Fibroblast of skin of right biceps (primary cell): ENCODE measurements at places on chromosomes 6 and 20.
A peak's percentile ranks its signal among the peaks of the same experiment; 100 is the strongest.

GRCh38 chr6:24019830-24020229, 106.2 kb upstream of the NRSN1 start:
- DNase-seq, result no peak

DNA sequence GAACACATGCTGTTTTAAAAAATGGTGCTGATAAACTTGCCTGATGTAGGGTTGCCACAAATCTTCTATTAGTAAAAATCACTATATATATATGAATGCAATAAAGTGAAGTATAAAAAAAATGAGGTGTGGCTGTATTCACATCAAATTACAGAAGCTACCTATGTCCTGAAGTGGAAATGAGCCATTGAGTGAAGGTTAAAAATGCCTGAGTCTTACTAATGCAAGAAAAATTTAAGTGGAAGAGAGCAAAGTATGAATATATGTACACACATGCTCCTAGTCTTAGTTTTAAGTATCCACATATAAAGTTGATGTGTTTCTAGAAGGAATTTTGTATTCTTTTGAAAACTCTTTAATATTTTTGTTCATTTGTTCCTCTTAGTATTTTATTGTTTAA, 808.3 kb upstream of the MAN1A1 start:
- no peak for DNase-seq

DNA sequence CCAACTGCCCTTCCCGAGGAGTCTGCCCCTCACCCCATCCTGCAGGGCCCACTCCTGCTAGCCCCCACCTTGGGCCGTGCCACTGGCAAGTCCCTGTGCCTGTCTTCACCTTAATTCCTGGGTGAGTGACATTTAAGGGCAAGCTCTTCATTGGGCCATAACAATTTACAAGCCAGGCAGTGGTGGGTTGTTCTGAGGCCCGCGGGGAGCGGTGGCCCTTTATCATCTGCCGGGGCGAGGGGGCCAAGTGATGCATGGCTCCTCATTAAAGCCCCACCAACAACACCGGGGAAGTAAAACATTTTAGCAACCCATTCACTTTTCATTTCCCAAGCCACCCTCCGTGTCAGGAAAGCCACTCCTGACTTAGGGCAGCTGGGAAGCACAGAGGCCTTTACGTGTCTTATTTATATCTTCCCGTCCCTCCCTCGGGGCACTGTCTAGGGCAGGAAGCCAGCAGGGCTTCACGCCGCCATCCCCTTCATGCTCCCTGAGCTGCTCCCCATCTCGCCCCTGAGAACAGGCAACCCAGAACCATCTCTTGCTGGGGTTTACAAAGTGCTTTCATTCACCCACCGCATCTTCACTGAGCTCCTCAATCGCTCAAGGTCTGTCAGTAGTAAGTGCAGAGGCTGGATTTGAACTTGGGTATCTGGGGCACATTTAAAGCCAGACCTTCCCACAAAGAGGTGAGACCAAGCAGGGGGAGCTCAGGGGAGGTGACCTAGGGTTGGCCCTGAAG, 55.5 kb upstream of the CCDC167 start:
- DNase-seq, result no peak

- no peak for DNase-seq
Measured at GRCh38 chr6:8628736-8629135, 193.4 kb upstream of the SLC35B3 start.

DNA sequence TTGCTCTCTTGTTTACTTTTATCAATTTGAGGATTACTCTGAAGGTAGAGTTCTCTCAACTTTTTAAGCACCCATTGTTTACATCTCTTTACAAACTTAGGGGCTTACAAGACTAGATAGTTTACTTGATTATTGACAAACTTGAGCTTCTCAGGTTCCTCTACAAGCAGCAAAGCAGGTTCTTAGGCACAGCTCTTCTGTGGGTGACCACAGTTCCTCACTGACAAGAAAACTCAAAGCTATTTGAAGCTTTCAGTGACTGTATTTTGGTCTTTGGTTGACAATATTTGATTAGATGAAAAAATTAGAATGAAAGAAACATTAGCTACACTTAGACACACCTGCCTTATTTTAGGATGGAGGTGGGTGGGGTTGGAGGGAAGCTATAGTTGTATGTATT, 327.3 kb upstream of the RUNX2 start:
- no peak for DNase-seq

GRCh38 chr6:25882051-25882496, 8.0 kb upstream of the SLC17A3 start:
- DNase-seq, result no peak

DNA sequence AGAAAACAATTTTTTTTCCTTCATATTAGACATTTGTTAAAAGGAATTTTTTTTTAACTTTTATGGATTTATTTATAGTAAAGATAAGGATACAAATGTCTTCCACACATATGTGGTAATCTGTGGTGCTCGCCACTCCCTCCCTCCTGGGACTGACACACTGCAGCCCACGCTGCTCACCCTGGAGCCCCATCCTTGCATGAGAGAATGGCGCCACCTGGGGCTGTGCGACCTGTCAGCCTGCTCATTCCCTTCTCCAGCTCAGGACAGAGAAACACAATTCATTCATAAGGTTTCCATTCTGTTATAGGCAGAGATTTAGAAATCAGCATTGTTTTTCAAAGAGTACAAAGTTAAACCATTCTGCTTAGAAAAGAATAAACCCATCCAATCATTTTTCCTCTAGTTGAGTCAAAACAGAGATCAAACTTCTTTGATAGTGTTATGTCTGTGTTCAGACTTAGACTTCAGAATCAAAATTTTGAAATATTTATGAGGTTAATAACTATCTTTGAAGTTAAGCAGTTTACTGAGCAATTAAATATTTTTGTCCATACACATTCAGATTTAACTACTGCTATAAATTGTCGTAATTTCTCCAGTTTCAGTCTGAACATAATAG, 42.8 kb upstream of the DYNLRB1 start:
- peak; percentile 49 for DNase-seq
